ENCODE measurements at places on chromosomes 5 and 9.

- DNase-seq, result no peak
Observed at GRCh38 chr5:9363449-9363848, 182.4 kb downstream of the SEMA5A start.

- DNase-seq, result no peak
Observed at GRCh38 chr5:2757563-2758351, 6.3 kb upstream of the IRX2 start.

DNA sequence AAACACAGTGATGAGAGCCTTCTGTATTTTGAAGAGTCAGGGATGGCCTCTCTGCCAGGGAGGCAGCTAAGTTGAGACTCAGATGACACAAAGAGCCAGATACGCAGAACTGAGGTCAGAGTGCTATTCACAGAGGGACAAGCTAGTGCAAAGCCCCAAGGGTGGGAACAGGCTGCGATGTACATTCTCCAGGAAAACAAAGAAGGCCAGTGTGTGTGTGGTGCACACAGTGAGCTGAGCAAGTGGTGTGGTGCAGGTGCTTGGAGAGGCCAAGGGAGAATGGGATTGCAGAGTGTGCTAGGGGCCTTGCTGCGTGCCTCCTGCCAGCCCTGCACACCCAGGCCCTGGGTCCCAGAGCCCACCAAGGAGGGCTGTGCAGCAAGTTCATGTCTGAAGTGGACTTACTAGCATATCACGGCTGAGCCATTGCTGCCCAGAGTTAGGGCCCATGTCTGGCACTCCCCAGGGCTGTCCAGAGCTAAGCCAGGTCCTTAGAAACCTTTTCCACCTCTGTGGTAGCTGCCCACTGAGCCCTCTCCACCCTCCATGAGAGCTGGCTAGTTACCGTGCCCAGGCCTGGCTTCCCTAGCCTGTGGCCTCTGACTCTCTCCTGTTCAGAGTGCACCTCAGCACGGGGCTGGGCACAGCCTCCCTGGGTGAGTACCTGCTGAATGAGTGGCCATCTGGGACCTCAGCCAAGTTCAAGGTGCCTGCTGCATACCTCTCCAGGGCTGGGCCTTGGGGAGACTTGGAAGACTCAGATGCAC is 9.3 kb downstream of the SLC25A48 start:
- DNase-seq, result no peak

- DNase-seq, result no peak
Observed at GRCh38 chr5:20522905-20523482, 535.0 kb upstream of the CDH18 start.

DNA sequence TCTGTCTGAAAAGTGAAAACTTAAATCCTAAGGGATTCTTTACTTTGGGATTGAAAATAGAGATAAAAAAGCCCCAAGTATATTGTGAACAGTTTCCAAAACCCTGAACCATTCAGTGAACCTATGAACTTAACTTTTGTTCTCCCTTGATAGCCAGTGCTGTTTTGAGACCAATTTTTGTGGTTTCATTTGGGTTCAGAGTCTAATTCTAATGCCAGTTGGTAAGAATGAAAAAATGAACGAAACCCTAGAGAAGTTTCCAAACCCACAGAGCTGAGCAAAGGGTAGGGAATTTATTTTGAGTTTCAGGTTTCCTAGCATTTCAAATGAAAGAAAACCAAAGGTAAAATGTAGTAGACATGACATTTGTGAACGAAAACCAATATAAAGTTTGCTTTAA is 1366.8 kb downstream of the EFNA5 start:
- DNase-seq, result no peak

DNA sequence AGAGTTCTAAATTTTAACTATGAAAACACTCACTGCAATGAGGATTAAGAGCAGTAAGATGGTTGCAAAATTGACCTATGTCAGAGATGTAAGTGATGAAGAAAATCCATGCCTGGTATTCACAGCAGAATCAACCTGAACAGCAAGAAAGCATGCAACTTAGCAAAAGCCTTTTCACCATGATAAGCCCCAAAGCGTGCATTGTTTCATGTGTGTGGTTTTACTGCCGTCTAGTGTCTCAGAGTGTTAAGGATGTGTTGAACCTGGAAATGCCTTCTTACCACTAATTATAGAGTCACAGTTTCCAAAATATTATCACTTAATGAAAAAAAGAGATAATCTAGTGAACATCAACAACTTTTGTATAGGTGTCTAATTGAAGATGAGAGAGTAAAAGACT is 415.2 kb upstream of the TRPC7 start:
- no peak for DNase-seq

GRCh38 chr5:95235439-95235982 is 49.4 kb downstream of the MCTP1 start:
- no peak for DNase-seq

DNA sequence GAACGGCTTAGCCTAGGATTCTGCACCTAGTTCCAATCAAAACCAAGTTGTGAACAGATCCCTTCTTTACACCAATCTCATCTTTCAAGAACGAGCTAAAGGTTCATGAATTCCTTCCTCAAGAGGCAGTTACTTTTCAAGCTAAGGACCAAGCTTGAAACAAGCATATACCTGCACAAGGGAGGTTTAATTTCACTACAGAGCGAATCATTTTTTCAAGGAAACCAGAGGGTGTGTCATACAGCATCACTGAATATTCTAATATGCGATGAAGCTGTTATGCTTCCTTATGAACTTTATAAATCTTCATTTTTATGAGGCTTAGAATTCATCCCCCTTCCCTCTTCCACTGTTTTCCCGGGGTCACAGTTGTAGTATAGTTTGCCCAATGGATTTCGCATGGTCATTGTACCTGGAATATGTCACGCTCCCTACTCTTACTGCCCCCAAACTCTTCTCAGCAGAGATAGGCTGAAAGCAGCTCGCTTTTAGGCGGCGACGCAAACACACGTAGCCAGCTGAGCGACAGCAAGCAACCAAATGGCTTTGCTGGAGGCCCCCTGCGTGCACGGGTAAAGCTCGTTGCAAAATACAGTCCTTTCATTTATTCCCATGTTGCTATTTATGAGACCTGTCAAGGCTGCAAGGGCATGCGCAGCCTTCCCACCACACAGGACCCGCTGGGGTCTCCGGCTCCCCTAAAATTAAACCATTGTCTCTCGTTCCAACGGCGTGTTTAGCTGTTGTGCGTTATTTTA is 832 bp downstream of the LMBRD2 start:
- no peak for DNase-seq

GRCh38 chr5:141646026-141646425 is 5.2 kb downstream of the FCHSD1 start:
- DNase-seq, result no peak

DNA sequence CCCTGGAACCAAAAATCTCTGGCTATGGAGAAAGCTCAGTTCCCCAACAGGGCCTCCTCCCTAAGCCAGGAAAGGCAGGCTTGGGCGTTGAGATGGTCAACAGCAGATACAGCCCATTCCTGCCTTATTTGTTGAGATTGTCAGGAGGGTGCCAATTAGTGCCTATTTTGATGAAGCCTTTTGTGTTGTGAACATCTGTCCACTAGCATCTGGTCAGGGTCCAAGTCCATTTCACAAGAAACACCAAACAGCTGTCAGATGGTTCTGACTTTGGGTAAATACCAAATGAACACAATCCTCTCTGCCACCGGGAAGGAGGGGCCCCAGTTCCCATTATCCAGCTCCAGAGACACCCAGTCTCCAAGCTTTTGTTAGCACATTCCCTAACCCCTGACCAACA is 19.9 kb downstream of the SEMA6A start:
- DNase-seq, result no peak

- no peak for DNase-seq
Observed at GRCh38 chr5:2917524-2917923, 166.0 kb upstream of the IRX2 start.

DNA sequence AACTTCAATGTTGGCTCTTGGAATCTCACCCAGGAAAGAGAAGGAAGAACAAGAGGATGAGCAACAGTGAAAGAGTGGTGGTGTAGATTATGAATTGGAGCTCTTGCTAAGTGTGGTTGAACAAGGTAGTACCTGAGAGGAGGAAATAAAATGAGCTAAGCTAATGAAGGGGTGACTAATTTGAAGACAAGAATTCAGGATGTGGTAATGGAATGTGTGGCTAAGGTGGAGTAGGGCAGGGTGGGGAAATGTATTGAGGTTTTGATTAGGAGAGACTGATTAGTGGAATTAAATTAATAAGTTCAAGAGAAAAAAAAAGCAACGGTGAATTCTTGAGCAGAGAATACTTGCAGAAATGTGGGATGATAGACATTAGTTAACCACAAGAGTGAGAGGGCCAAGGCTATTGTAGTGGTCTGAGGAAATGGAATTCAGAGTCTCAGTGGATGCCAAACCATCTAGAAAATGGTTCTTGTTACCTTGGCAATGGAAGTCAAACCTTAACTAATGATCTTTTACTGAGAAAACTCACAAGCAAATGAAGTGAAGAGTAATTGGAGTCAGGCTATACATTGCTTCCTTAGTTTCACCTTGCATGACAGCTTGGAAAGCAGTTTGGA is 648.3 kb upstream of the ZNF608 start:
- DNase-seq, result no peak

DNA sequence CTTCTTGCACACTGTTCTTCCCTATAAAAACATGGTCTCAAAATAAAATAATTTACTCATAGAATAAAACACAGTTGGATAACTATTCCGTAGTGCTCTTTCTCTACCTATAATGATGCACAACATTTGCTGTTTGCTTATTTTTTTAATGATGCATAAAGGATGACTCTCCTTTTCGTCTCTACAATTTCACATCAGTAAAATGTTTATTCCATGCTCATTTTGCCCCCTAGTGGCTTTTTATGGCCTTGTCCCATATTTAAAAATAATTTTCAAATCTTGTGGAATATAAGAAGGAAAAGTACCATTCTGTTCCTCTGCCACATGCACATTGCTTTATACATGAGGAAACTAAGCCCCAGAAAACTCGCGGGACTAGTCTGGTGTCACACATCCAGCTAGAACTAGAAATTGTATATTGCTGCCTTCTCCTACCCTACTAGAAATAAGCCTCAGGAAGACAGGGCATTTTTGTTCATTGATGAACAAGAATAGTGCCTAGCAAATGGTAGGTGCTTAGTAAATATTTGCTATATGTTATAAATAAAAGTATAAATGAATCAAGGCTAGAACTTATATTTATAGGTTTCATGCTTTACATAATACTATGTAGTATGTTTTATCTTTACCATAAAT is 12.7 kb downstream of the KCTD16 start:
- DNase-seq, result no peak

GRCh38 chr5:54520940-54521339 is 3.4 kb downstream of the SNX18 start:
- no peak for DNase-seq

GRCh38 chr9:129105857-129106694 is 4.5 kb downstream of the CRAT start:
- no peak for DNase-seq

DNA sequence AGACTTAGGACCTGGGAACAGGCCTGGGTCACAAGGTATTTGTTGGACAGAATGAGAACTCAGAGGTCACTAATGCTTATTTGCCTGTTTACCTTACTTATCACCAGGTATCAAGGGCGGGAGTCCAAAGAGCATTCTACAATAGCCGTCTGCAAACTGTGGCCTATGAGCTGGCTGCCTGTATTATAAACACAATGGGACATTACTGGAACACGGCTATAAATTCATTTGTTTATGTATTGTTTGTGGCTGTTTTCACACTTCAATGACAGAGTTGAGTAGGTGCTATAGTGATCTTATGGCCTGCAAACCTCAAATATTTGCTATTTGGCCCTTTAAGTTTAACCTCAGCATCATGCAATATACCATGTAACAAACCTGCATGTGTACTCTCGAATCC is 76.6 kb upstream of the ASTN2 start:
- DNase-seq, result no peak

GRCh38 chr5:165258197-165258771 is 1752.9 kb downstream of the MAT2B start:
- no peak for DNase-seq

DNA sequence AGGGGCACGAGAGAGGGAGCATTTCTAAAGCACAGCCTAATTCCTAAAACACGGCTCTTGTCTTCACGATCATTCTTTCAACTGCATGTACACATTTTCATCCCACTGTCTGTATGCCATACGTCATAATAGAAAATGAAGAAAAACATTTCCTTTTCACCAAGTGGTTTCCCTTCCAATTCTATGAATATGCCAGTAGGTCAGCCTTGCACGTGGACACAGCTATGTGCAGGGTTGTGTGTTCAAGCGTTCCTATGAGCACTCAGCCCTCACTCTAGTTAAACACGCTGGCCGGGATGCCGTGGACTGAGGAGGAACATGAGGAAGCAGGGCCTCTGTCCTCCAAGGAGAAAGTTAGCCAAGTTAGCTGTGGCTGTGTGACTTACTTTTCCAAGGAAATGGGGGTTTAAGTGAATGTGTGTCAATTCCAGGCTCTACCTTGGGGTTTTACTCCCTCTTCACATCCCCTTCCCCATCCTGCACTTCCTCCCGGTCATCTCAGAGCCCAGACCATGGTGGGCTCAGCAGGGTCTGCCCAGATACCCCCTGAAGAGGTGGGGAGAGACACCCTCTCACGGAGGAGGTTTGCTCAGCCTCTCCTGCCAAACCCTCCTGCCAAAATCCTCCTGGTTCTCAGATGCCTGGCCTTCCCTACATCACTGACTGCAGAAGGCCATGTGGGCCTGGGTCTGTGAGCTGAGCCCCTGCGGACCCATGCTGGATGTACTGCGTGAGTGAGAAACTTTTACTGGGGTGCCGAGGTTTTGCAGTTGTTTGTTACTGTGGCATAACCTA is 230.6 kb downstream of the FSTL4 start:
- no peak for DNase-seq

- DNase-seq, result no peak
Observed at GRCh38 chr9:129259375-129259774, 81.3 kb upstream of the IER5L start.

DNA sequence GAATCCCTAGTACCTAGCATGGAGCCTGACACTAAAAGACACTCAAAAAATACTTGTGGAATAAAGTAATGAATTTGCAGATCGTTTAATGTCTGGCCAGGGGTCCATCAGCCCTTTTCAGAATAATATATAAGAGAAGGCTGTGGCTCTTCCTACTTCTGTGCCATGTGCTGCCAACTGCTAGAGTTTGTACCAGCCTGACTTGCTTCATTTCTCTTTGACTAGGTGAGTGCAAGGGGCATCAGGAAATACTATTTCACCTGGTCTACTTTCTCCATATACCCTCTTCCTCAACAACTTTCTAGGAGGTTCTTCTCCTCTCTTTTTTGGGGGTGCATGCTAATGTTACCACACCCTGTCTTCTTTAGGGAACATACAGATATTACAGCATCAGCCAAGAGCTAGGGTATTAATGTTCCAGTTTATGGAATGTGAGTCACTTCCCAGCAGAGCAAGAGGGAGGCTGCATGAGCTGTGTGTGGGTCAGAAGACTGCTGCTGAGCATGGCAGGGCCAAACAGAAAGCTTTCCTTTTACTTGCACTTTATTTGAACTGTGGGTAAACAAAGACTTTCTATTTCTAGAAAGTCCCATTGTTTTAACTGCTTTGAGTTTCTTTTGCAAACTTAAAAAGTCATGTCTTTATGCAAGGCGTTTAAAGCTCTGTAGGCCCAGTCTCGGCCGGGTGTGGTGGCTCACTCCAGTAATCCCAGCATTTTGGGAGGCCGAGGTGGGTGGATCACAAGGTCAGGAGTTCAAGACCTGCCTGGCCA is 158.9 kb downstream of the ADAMTSL1 start:
- DNase-seq, result peak; percentile 31

- no peak for DNase-seq
Observed at GRCh38 chr9:35103660-35104191, 795 bp upstream of the STOML2 start.

Data from AG09319 (cell line).